ENCODE measurements at places on chromosomes 5 and 9.

- no peak for DNase-seq
Measured at GRCh38 chr5:173640156-173640804, 23.8 kb upstream of the BOD1 start.

DNA sequence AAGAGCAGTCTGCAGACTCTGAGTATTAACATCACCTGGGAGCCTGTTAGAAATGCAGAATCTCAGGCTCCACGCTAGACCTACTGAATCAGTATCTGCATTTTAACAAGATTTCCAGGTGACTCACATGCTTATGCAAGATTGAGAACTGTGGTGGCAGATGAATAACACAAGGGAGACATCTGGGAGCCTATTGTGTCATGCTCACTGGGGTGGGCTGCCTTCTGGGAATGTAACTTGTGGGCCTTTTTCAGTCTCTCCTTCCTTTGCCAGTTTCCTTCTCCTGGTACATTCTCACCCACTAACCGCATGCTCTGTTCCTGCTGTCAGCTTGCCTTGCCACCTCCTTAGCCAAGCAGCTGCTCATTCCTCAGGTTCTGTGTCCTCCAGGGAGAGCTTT, 176.6 kb upstream of the C9orf72 start:
- DNase-seq: no peak

DNA sequence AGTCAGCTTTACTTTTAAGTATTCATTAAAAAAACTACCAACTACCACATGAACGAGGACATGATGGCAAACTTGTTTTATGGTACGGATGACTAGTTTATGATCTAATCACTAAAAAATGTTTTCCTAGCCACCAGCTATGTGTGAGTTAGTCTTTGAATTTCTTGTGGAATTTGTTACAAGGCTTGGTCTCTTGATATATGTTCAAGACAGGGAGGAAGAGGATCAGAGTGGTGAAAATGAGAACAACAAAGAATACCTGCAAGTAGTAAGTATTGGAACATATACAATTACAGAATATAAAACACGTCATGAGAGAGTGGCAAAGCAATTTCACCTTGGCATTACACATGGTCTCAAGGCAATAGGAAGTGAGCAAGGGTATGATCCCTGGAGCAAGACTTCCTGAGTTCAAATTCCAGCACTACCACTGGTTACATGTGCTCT, 548.6 kb upstream of the TLE4 start:
- no peak for DNase-seq

DNA sequence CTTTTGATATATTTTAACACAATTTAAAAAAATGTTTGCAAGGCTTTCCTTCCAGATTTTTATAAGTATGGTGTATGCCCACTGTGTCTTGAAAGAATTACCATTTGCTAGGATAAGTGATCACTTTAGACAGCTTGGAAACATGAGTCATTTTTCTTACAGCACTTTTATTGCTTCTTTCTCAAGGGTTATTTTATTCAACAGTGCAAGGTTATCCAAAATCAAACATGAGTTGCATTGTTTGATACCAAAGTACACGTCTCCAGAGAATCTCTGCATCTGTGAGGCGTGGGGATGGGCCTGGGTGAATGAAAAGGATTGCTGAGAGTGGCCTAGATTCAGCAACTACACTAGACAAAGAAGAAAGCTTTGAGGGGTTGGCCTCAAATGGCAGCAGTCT, 329.6 kb downstream of the ADAMTS6 start:
- no peak for DNase-seq

DNA sequence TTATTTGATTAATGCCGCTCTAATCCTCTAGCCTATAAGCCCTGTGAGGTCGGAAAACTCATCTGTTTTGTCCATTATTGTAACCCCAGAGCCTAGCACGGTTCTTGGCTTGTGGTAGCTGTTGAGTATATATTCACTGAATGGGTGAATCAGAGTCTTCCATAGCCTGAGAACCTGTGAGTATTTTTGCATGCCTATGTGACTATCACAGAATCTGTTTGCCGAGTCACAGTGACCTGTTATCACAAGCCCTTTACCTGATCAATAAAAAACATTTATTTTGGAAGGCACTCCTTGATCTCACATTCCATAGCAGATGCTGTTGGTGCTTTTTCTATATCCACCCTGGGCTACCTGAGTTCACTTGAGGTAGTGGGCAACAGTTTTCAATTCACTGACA, 125.0 kb upstream of the STC2 start:
- DNase-seq: no peak

DNA sequence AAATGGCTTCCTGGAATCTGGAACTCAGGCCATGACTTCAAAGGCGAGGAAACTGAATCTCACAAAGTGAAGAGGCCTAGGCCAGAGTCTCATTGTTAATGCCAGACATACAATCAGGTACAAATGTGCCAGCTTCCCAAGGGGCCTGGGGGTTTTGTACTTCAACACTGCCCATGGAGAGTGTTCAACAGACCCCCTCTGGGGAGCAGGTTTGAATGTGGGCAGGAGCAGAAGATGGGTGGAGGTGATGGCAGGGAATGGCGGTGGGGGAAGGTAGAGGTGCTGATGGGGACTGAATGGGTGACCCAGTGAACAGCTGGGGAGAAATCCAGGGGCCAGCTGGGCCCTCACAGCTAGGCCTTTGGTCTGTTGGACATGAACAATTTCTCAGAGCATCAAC, 12.0 kb downstream of the FOXI1 start:
- no peak for DNase-seq

DNA sequence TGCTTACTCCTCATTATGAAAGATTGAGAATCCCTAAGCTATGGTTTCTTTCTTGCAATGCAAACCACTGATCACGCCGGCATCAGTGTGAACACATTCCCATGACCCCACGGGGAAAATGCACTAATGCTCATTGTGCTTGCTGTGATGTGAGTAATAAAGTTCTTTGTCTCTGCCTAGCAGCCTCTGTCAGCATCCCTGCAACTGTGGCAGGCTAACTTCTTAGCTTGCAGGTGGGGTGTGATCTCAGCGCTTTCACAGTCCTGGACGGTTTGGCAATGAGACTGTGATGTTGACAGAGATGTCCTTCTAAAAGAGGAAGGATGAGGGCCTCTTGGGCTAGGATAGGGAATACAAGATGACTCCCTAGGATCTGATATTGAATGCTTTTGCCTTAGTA, 1218.7 kb downstream of the EFNA5 start:
- no peak for DNase-seq

DNA sequence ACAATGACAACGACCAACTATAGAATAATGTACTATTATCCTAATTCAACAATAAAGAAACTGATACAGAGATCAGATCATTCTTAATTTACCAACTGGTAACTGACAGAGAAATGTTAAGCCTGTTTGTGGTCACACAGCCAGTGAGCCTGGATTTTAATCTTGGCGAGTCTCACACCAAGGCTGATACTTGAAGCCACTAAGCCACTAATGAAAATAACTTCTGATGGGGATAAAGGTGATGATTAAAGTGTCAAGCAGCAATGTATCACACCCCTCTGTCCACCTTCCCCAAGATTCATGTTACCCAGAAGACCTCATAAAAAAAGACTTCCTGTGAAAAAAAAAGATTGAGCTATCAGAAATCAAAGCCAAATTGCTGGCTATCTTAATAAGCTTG, 350.5 kb downstream of the SPOCK1 start:
- no peak for DNase-seq

DNA sequence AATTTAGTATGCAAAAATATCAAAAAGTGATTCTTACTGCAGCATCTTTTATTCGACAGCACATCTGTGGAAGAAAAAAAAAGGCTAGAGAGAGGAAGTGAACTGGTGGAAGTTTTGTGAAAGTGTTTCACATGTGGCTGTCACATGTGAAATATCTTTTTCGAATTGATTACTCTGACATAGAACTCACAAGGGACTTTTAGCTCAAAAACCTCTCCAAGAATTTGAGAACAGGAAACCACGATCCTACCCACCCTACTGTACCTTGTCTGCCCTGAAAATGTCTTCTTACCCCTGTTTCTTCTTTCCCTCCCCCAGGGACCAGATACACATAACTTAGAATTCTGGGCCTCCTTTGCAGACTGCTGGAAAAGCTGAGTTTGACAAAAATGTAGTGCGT, 106.5 kb upstream of the PRRC1 start:
- no peak for DNase-seq

DNA sequence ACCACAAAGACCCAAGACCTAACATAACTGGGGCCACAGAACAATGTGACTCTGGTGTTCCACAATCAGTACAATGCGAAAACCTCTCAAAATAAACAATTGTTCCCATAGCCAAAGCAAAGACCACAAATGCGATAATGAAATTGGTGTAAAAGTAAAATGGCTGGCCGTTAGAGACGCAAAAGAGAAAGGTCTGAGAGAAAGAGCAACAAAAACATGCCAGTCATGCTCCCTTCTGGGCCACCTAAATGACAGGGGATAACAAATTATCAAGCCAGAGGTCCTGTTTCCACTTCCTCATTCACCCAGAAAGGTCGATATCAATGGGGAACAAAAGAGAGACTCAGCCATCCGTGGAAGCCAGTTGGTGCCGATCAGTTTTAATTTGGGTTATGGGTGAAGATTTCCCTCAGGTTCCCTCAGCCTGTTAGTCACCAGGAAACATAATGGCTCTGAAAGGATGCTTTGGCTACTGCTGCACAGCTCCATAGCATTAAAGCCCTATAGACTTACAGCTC, 9.2 kb upstream of the CFAP95 start:
- DNase-seq: no peak

GRCh38 chr9:95097279-95097678, 220.2 kb downstream of the FANCC start:
- DNase-seq: no peak

GRCh38 chr9:7216004-7216841, 458.4 kb downstream of the KDM4C start:
- DNase-seq: peak; percentile 22

DNA sequence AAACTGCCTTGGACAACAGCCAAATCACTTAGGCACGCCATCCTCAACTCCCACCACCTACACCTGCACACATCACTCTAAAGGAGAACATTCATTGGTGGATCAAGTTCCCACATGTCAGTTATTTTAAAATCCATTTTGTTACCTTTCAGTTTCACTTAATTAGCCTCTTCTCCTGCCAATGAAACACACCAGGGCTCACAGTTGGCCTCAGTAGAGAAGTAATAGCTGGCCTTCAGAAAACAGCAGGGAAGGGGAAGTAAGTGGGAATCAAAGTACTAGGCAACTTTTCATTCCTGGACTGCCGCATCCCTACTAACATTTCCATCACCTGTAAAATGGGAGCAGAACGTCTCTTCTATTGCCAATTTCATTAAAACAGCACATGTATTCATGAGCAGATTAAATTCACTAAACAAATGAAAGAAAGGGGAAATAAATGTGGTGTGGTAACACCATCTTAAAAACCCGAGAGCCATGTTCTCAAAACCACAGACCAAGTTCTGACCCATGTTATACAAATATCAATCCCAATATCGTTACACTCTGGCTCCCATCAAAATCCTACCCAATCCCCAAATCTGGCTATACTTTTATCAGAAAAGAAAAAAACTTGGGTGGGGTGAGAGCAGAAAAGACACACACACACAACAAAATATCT, 1.7 kb downstream of the SIL1 start:
- no peak for DNase-seq

DNA sequence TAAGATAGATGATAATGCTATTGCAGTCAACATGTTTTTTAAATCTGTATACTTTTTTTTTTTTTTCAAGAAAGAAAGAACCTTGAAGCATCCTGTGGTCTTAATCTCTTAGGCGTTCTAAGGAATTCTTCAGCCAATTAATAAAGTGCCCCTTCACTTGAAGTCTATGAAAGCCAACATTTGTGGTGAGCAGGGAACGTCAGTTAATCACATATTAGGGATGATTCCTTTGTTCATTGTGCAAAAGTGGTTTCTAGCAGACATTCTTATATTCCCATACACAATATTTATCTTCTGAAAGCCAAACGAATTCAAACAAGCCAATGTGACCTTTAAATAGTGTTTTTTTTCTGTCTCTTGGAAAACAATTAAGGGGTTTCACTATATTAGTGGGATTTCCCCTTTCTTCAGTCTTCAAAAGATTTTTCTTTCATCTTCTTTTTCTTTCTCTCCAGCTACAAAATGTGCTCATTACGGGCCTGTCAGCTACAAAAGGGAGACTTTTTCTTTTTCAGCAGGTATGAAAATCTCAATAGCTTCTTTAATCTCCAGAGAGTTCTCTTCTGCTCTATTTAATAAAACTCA, 40.1 kb downstream of the TMEM167A start:
- no peak for DNase-seq

GRCh38 chr9:129273941-129274684, 96.1 kb upstream of the IER5L start:
- DNase-seq: no peak

GRCh38 chr9:95499847-95500246, 16.9 kb downstream of the PTCH1 start:
- DNase-seq: no peak

GRCh38 chr9:37645903-37646506, 4.7 kb upstream of the FRMPD1 start:
- no peak for DNase-seq

GRCh38 chr9:20659474-20659967, 24.5 kb upstream of the FOCAD start:
- no peak for DNase-seq

- no peak for DNase-seq
Measured at GRCh38 chr5:92868442-92868841, 712.6 kb downstream of the NR2F1-AS1 start.

DNA sequence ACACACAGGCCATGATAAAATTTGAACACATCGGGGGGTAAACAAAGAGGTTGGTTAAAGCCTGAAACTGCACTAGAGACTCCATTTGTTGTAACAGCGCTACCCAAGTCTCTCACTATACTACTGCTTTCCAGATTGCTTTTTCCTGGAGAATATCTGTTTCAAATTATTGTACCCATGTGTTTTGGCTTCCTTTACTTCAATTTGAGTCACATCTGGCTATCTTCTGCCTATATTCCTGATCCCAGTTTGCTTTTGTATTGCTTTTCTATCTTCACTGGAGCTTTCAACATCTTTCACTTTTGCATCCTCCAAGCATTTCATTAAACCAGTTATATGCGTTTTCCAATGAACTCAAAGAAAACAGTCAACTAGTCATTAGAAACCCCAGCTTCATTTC, 404.7 kb downstream of the MLLT3 start:
- no peak for DNase-seq

GRCh38 chr9:129946246-129946995, 96.6 kb downstream of the FNBP1 start:
- no peak for DNase-seq

All from T-helper 2 cell (primary cell).